Fibroblast of skin of abdomen (primary cell): ENCODE measurements at places on chromosomes 16 and 17.

DNA sequence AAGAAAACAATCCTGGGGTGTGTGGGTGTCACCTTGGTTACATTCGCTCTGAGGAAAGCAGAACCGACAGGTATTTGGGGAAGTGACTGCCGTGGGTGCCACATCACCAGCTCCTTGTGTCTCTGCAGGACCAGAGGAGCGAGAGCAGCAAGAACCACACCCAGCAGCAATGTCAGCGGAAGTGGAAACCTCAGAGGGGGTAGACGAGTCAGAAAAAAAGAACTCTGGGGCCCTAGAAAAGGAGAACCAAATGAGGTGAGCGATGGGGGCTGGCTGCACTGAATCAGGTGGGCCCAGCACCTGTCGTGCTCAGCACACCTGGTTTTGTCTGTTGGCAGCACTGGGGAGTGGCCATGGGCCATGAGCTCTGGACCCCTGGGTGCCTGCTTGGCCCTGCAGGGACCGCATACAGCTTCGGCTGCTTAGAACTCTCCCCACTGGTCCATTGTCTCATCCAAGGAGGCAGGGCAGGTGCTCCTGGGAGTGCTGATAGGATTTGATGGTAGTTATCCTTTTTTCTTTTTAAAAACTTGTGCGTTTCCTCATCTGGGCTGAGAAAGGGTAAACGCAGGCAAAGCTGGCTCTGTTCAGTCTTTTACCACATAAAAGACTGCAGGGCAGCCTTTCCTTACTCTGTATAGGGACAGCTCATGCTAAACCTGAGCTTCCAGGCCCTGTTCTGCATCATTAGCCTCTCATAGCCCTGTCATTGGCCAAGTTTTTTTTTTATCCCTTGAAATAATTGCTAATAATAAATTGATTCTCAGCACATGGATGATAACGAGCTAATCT lies 29.4 kb downstream of the HMOX2 start:
- DNase-seq, result no peak

DNA sequence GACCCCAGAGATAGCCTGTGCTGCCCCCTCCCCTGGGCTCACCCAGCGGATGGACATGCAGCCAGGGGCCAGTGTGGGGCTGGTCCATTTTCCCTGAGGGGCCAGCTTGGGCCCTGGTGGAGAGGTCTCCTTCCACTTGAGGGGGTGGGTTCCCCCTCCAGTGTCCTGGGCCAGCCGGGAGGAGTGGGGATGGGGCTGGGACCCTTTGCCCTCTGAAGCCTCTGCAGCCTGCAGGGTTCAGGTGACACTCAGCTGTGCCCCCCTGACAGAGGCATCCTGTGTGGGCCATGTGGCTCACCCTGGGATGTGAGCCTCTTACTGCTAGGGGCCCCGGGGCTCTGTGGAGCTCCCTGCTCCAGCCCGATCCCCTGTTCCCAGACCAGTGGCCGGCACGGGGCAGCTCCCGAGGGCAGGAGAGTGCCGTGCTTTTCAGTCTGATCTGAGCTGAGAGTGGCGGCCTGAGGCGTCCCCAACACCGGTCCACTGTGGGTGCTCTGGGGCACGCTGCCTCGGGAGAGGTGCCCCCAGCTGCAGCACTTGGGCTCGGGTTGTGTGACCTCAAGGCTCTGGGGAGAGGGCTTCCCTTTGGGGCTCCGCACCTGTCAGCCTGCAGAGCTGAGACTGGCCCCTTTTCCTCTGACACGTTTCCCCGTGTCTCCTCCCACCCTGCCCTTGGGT lies 439 bp upstream of the GNG13 start:
- no peak for DNase-seq

GRCh38 chr16:48583075-48584065 lies 26.6 kb downstream of the N4BP1 start:
- DNase-seq, result peak; percentile 59

GRCh38 chr16:53925107-53925410 lies 221.1 kb downstream of the FTO start:
- DNase-seq, result no peak

DNA sequence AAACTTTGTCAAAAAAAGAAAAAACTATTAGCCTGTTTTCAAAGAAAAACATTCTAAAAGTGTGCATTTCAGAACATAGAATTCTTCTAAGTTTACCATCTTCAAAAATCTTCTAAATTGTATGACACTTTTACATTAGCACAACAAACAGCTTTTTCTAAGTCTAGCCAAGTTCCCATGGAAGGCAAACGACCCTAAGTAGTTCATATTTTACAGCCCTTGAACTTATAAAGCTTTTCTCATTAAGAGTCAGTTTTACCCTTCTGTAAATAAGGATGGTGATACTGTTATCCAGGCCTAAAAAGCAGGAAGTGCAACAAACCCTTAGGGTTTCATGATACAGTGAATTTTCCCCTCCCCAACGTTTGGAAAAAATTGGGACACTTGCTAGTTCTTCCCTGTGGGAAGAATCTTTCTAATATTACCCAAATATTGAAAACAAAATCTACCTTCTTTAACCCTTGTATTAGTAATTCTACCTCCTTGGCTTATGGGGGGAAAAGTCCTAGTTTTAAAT lies 4.0 kb upstream of the ARL6IP1 start:
- DNase-seq, result no peak

GRCh38 chr16:84531671-84532111 lies 27.2 kb upstream of the MEAK7 start:
- DNase-seq, result no peak

DNA sequence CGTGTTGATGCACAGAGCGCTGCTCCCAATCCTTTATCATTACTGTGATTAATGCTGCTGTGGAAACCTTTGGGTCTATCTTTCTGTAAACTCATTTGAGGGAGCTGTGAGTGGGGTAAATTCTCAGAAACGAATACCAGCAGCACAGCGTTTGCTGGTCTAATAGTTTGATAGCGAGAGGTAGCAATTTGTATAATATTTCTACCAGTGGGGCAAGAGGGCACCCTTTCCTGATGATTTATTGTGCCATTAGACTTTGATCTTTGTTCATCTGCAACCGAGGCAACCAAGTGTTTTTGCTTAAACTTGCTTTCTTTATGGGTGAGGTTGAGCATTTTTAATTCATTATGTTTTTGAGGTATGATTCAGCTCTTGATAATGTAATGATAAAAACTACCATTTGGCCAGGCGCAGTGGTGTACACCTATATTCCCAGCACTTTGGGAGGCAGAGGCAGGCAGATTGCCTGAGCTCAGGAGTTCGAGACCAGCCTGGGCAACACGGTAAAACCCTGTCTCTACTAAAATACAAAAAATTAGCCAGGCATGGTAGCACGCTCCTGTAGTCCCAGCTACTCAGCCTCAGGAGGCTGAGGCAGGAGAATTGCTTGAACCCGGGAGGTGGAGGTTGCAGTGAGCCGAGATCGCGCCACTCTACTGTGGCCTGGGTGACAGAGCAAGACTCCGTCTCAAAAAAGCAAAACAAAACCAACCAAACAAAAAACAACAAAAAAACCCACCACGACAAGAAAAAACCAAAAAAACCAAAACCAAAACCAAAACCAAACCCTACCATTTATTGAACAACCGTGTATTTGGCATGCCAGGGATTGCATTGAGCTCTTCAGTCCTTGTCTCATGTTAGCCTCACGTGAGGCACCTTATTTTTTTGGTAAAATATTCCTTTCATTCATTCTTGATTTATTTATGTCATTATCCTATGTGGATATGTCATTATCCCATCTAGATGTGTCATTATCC lies 81.5 kb downstream of the PLCG2 start:
- DNase-seq, result no peak

- no peak for DNase-seq
Measured at GRCh38 chr16:91484-91883, 13.5 kb downstream of the MPG start.

DNA sequence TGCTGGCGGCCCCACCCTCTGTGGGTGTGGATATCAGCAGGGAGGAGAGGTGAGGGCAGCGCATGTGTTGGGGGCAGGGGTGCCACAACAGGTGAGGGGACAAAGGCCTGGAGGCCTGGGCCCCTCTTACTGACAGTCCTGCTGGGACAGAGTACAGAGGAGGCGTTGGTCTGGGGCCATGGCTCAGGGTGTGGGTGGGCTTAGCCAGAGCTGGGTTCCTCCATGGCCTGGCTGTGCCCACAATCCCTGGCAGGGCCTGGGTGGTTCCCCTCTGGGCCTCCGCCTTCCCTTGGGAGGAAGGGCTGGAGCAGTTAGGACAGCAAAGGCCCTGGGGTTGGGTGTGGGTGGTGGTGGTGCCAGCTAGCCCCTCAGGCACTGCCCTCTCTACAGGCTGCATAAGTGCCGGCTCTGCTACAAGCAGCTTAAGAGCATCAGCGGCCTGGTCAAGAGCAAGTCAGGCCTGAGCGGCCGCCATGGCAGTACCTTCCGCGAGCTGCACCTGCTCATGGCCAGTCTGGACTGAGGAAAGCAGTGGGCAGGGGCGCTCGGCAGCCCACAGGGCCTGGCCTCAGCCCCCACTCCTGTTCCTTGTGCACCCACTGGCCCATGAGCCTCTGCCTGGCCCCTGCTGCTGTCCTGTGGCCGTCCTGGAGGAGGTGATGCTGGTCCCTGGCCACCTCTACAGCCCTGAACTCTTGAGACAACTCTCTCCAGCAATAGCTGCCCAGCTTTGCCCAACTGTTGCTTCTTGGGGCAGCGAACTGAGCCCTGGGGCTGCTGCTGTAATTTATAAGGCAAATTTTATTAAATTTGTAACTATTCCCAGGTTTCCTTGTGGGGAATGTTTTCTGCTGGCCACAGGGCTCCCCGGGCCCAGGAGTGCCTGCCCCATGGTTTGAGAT lies 21.1 kb downstream of the KATNB1 start:
- no peak for DNase-seq

DNA sequence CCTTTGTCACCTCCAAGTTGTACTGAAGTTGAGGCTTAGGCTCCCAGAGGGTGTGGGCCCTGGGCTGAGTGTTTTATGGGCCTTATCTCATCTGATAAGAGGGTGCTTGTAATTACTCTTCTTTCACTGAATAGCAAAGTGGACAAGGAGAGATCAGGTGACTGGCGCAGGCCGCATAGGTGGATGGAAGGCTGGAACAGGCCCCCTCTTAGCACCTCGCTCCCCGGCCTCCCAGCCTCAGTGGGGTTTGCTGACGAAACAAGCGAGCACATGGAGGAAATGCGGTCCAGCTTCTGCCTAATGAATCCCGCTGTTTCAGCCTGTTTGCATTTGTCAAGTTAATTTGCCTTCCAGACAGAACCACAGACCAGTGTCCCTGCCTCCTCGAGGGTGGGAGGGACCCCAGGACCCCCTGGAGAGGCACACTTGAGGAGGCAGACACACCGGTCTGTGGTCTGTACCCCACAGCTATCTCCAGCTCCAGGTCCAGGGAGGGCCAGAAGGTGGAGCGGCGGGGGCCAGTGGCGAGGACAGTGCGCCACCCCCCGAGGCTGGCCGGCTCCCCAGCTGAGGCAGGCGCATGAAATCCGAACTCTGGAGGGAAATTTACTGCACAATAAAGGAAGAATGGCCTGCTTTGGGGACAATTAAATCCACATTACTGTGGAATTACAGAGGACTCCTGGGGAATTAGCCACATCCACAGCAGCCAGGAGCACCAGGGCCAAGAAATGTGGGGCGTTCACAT lies 123.4 kb downstream of the NTN1 start:
- peak; percentile 24 for DNase-seq

DNA sequence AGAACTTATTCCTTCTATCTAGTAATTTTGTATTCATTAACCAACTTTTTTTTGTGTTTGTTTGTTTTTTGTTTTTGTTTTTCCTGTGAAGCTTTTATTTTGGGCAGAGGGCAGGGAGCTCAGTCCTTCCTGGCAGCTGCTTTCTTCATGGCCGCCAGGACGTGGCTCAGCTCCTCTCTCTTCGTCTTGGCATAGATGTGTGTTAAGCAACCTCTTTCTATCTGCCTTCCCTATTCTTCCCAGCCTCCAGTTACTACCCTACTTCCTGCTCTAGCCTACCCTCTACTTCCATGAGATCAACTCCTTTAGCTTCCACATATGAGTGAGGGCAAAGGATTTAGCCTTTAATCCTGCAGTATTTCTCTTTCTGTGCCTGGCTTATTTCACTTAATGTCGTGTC lies 8.2 kb upstream of the BRD7 start:
- DNase-seq, result no peak

DNA sequence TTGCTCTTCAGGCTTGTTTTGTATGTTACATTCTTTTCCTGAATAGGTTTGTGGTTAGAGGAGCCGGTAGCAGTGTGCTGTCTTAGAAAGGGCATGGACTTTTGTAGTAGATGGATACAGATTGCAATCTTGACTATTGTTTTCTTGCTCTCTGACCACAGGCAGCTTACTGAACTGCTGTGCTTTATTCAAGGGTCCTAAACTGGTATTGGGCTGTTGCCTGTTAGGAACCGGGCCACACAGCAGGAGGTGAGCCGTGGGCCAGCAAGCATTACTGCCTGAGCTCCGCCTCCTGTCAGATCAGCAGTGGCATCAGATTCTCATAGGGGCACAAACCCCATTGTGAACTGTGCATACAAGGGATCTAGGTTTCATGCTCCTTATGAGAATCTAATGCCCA lies 373.9 kb downstream of the CPPED1 start:
- DNase-seq, result no peak

DNA sequence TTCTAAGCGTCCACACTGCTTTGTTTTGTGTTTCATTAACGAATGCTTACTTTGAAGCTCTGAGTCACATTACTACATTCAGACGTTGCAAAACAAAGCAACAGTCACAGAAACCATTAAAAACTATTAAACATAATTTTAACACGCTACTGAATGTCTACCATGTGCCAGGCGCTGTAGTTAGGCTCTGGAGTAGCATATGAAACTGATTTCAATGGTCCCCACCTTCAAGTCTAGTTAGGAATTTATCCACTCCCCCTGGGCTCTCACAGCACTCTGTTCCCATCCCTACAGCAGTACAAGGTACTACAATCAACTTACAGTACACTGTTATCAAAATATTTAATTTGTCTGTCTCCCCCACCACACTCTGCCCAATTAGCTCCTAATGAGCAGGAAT lies 631 bp downstream of the UTP6 start:
- DNase-seq, result no peak

DNA sequence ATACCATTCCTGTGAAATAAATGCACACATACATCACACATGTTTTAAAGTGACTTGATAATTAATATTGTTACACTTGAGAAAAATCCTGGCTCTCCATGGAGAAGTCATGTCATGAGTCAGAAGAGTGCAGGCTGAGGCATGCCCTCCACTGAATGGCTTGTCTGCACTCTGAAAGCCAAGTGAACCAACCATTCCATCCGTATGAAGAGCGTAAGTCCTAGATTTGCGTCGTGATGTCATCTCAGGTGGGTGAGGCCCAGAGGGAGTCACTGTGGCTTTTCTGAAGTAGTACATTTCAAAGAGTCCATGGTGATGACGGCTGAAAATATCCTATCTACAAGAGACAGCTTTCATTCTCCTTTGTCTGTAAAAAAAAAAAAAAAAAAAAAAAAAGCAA lies 83.5 kb upstream of the IRX5 start:
- peak; percentile 26 for DNase-seq
